ENCODE measurements at places on chromosomes 4 and X.

DNA sequence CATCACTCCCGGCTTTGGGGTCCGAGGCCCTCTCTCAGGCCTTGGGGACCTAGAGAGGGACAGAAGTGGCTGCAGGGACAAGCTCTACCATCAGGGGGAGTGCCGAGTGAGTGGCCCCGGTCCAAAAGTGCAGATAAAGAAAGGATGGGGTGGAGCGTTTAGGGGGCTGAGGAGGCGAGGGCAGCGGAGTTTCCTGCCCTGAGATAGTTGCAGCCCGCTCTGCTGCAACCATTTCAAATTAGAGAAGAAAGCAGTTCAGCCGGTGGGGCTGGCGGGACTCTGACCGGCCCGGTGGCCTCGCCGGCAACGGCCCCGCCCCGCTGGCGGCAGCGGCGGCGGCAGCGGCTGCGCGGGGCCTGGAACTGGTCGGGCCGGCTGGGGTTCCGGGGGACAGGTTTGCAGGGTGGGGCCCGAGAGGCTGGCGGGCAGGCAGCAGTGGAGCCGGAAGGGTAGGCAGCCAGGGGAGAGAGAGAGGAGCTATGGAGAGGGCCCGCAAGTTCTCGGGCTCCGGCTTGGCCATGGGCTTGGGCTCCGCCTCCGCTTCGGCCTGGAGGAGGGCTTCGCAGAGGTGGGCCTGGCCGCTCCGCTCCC is 7.6 kb downstream of the DLG3 start:
- DNase-seq, result no peak

DNA sequence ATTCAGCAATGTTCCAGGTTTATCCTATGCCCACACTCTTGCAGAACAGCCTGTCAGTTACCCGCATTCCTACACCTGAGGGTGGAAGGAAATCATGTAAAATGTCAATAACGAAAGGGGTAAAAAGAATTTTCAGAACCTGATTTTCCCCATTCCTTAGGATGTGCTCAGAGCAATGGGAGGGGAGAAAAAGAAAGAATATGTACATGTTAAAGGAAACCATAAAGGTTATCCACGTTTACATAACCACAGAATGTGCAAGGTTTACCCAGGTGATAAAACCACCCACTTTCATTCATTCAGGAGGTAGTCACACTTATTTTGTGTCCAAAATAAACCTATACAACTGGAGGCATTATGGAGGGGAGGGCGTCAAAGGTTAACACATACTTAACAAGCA is 335.5 kb downstream of the ZNF674 start:
- DNase-seq, result no peak

DNA sequence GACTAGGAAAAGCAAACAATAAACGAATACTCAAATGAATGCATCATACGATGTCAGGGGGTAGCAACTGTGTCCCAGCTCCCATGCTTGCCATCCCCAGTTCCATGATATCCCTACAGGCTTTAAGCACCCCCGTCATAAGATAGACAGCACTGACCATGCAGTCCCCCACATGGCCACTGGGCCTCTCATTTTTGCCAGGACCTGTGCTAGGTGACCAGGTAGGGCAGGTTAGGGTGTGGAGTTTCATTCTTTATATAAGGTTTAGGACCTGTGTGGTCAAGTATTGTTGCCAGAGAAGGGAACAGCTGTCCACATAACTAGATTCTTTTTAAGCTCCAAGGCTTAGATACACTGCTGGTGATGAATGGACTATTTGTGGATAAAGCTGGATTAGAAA is 9.7 kb downstream of the PPEF2 start:
- no peak for DNase-seq

GRCh38 chrX:122046815-122047214 is 999.4 kb downstream of the GLUD2 start:
- no peak for DNase-seq

GRCh38 chr4:175823015-175823742 is 11.1 kb upstream of the GPM6A start:
- DNase-seq, result no peak

GRCh38 chrX:1491851-1492349 is 39.2 kb upstream of the ASMTL start:
- no peak for DNase-seq

DNA sequence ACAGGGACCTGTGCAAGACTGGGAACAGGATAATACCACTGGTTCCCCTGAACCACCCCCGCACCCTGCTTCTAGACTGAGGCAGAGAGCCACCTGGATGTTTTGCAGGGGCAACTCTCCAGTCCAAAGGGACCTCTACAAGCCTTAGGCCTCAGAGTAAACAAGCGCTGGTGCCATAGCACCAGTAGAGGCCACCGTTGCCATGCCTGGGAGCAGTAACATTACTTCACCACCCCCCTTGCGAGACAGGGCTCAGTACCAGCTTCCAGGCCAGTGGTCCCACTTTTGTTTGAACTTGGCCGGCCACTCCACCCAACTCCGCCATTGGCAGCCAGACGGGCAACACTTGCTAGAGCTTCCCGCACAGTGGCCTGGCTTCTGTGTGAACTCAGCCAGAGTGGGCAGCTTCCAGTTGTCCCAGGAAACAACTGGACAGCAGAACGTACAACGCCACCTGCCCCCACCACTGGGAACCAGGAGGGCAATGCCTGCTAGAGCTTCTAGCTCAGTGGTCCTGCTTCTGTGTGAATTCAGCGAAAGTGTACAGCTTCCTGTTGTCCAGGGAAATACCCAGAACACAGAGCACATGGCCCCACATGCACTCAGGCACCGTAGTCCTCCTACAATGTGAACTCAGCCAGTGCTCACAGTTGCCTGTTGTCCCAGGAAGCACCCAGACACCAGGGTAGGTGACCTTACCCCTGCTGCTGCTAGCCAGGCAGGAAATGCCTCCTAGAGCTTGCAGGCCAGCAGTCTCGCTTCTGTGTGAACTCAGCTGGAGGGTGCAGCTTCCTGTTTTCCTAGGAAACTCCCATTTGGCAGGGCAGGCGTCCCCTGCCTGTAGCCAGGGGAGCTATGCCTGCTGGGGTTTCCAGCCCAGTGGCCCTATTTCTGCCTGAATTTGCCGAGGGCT is 39.9 kb upstream of the PCDH19 start:
- no peak for DNase-seq

DNA sequence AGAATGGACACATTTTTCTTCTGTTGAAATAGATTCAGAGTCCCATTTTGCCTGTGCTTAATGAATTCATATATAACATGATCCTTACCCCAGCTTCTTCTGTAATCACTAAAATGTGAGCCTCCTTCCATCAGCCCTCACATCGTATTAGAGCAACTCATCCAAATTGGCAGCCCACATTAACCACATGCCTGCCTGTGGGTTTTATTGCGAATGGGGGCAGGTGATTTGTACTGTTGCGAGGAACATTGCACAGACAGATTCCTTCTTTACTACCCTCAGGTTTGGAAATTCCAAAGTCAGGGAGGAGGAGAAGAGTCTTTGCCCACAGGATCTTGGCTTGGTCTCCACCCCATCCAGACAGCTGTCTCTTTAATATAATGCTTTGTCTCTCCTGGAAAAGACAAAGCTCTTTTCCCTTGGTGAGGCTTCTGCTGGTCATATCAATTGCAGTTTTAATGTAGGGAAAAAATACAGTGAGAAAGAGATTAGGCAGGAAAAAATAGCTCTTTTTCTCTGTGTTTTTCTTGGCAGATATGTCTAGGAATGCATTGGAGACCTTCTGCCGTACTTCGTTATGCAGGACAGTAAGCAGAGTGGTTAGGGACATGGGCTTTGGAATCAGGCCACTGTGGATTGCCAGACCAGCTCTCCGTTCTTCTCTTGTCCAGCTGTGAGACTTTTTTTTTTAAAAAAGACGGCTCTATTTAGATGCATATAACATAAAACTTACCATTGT is 371.2 kb downstream of the AFF2 start:
- DNase-seq, result peak; percentile 53

GRCh38 chr4:177455561-177455970 is 13.3 kb upstream of the AGA start:
- peak; percentile 42 for DNase-seq

GRCh38 chrX:120517936-120518335 is 42.8 kb downstream of the CUL4B start:
- DNase-seq, result peak; percentile 76

GRCh38 chr4:169744601-169745000 is 13.1 kb downstream of the HPF1 start:
- no peak for DNase-seq

DNA sequence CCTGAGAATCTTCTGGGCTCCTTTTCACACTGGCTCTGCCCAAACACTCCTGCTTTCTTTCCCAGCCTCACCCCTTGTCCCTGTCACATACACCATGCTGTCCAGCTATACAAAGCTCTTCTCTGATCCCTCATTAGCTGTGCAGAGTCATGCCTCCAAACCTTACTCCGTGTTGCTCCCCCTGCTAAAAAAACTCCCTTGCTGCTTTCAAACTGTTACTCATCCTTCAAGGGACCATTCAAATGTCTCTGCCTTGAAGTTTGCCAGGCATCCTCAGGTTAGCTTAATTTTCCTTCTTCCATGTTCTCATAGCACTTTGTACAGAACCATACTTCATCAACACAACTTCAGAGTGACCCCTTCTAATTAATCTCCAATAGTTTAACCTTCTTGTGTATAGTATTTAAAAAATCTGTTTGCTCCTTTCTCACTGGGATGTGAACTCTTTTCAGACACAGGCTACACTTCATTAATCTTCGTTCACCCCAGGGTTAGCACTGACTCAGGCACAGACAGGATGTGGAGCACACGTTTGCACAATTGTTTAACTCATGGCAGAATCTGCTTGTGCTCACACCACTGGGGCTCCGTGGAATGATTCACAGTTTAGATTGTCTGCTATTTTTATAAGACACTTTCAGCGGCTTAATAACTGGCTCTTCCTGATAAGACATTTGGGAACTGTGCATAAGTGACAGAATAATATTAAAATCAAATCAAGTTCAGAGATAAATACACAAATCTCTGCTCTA is 21.4 kb upstream of the SEL1L3 start:
- DNase-seq, result peak; percentile 49

DNA sequence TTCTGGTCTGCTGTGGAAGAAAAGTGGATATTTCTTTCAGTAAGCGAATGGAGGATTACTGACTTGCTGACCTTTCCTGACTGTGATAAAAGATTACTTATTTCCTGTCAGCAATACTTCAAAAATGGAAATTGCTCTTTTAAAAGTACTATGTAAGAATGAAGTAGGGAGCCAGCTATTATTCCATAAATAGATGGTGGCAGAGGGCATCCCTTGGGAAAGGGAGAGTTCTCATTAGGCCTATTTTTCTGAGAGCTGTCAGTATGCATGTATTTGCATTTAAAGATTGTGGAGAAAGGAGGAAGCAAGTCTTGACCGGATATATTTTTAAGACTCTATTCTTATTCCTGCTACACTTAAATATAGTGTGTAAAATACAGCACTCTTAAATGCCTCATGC is 37.2 kb downstream of the TMEM47 start:
- no peak for DNase-seq

DNA sequence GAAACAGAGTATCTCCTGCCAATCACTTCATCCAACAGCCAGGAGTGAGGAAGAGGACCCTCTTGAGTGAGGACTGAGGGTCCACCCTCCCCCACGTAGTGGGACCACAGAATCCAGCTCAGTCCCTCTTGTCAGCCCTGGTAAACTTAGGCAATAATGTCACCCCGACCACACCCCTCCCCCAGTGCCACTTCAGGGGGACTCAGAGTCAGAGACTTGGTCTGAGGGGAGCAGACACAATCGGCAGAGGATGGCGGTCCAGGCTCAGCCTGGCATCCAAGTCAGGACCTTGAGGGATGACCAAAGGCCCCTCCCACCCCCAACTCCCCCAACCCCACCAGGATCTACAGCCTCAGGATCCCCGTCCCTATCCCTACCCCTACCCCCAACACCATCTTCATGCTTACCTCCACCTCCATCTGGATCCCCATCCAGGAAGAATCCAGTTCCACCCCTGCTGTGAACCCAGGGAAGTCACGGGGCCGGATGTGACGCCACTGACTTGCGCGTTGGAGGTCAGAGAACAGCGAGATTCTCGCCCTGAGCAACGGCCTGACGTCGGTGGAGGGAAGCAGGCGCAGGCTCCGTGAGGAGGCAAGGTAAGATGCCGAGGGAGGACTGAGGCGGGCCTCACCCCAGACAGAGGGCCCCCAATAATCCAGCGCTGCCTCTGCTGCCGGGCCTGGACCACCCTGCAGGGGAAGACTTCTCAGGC is at the start of the genes CSAG1 and MAGEA12:
Gene CSAG1, minus strand, starts transcription at position 461 of the 715 bp plus-strand sequence. CDS start 1,261 bp downstream, outside the sequence.
Gene MAGEA12, plus strand, starts transcription at position 497 of the 715 bp plus-strand sequence. CDS start 2,405 bp downstream, outside the sequence.
- no peak for DNase-seq

DNA sequence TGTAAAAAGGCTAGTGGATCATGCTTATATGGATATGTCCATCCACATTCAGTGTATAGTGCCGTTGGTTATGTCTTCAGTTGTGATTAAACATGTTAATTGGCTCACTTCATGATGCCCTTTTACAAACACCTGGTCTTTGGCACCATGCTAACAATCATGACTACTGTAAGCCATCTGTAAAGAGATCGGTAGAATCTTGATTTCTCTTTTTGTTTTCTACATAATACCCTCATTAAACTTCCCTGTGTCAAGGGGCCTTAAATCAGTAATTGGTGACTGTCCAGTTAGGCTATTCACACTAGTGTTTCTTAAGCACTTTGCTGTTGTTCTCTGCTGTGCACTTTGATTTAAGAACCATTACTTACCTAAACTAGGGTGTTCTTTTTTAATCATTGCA is 475.2 kb downstream of the RPA4 start:
- DNase-seq, result no peak

- no peak for DNase-seq
These were observed 490.6 kb downstream of the RPA4 start for GRCh38 chrX:97374266-97374665.

DNA sequence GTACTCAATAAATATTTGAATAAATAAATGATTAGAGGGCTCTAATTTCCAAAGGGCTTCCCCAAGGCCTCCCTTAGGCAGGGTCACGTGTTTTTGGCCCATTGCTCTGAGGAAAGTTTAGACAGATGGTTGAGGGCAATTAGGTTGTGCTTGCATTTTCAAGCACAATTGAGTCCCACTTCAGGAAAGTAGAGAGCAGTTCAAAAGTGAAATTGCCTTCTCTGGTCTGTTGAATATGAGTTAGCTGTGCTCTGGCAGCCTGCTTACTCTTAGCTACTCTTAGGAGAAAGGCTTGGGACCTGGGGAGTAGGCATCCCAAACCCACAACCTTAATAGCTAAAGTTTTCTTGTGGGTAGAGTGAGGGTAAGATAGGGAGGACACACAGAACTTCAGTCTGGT is 9.0 kb upstream of the DRP2 start:
- no peak for DNase-seq

DNA sequence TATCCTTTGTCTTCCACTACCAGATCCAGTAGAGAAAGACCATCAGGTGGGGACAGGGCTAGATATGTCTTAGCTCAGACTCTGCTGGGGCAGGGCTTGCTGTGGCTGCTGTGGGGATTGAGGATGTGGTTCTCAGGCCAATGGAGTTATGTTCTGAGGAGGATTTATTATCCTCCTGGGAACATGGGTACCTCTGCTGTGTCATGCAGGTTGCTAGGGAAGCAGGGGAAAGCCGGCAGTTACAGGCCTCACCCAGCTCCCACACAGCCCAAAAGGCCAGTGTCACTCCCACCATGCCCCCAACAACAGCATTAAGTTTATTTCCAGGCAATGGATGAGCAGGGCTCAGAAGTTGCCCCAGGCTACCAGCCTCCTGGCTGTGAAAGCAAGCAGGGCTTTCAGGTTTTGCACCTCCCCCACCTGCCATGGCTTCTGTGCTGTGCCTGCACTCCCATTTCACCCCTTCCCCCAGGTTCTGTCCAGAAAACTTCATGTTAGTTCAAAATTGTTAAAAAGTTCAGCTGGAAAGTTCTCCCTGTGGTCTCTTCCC is 879.9 kb downstream of the ARAP2 start:
- no peak for DNase-seq

GRCh38 chr4:152678841-152679240 is 956 bp downstream of the TMEM154 start:
- no peak for DNase-seq

GRCh38 chrX:88355252-88355651 is 391.8 kb upstream of the CPXCR1 start:
- DNase-seq, result no peak

GRCh38 chrX:42544883-42545282 is 233.1 kb downstream of the PPP1R2C start:
- no peak for DNase-seq
